Left ventricle myocardium inferior (tissue), 1 donor: ENCODE measurements at places on chromosomes 3 and 15. TPM values are rescaled to one million over a fixed set of nuclear protein-coding genes. Genes with fewer than 3 reads are reported as not detected.

The ACVR2B gene
- total RNA-seq = 5.5 TPM

The HDC gene
- 0.52 TPM for total RNA-seq

The TMEM266 gene
- total RNA-seq = not detected

DNA sequence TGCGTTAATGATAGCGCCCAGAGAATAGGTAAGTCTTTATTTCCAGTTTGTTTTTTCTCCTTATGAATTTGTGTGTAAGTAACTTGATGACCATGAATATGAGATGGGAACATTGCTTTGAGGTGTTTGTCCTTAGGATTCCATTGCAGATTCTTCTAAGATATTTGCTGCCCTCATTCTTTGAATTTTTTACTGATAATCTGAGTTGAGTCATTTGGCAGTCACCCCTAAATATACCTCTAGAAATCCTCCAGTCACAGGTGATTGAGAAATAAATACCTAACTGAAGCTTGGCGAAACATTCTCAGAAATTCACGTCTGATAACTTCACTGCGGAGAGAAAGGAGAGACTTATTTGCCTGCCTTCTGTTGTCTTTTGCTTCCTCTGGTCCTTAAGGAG lies 345.5 kb downstream of the SQOR start:
- DNase-seq = no peak

The CCR1 gene
- 2.0 TPM for total RNA-seq

DNA sequence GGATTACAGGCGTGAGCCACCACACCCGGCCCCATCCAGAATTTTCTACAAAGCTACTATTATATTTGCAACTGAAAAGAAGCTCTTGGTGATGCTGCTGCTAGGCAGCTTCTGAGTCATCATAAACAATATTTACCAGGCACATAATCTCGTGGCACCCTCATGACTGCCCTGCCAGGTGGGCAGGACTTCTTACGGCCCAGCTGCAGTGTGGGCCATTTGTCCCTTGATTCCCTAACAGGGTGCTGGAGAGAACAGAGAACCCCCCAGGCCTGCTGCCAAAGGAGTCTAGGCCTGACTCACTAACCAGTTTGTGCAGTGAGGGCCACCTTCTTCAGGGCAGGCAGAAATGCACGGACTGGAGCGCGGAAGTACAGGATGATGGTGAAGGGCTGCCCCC lies 4.9 kb downstream of the EPB42 start:
- no peak for DNase-seq

GRCh38 chr3:154040283-154040682 lies 80.9 kb upstream of the ARHGEF26 start:
- DNase-seq = no peak

The BUB1B gene
- 0.85 TPM for total RNA-seq
